NCI-H146 (cell line): ENCODE measurements at places on chromosomes 5 and 9.
A peak's percentile ranks its signal among the peaks of the same experiment; 100 is the strongest.

DNA sequence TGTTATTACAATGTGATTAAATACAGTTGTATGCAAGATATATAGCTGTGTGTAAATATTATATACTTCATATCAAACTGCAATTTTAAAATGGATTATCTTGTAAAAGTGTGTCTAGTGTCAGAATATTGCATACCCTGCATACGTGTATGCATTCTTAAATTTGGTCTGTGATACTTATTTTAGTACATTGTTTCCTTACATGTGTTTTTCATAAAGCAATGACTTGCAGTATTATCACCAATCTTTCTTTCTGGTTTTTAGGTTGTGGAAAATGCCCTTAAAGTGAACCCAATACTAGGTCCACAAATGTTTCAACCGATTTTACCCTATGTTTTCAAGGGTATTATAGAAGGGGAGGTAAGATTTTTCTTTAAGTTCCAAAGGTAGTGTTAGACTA is 28.5 kb upstream of the LRRC70 start:
- DNase-seq: no peak

GRCh38 chr9:97848215-97848479 is 4.9 kb upstream of the FOXE1 start:
- DNase-seq: no peak

DNA sequence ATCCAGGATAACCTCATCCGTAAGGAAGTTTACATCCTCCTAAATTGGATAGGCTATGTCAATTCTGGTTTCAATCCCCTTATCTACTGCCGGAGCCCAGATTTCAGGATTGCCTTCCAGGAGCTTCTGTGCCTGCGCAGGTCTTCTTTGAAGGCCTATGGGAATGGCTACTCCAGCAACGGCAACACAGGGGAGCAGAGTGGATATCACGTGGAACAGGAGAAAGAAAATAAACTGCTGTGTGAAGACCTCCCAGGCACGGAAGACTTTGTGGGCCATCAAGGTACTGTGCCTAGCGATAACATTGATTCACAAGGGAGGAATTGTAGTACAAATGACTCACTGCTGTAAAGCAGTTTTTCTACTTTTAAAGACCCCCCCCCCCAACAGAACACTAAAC is 1.3 kb downstream of the ADRB2 start:
- DNase-seq: no peak

- DNase-seq: no peak
Measured at GRCh38 chr5:128262911-128263310, 179.3 kb downstream of the SLC12A2 start.

GRCh38 chr9:83041771-83042170 is 21.2 kb downstream of the RASEF start:
- DNase-seq: no peak

DNA sequence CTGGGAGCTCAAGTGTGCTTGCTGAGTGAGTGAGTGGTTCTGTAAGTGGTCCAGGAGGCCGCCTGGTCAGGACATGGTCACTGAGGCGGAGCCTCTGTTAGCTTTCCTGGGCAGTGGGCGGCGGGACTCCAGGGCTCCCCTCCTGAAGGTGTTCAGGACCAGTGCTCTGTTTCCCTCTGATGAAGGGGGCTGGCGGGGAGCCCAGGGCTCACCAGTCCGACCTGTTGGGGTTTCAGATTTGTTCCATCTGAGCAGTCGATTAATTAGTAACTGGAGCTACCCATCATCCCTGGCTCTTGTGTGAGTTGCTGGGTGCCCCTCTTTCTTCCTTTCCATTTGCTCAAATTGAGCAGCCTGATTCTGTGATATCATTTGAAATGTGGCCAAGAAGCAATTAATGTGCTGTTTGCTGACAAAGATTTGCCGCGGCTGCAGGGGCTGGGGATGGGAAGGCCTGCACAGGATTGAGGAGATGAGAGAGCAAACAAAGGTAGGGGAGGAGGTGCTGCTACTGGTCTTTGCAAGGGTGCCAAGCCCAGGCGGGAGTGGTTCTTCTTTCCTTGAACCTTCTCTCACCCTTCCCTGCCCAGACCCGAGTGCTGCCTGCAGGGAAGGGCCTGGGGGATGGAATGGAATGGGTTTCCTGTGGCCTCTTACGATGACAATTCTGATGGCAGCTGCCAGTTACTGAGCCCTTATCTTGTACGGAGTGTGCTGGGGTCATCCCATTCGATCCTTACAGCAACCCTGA is 92.8 kb upstream of the PITX1 start:
- DNase-seq: peak; percentile 51

GRCh38 chr5:148107608-148108007 is 43.8 kb downstream of the SPINK5 start:
- DNase-seq: no peak

- peak; percentile 80 for DNase-seq
Measured at GRCh38 chr9:37037503-37038301, 3.6 kb upstream of the PAX5 start.

DNA sequence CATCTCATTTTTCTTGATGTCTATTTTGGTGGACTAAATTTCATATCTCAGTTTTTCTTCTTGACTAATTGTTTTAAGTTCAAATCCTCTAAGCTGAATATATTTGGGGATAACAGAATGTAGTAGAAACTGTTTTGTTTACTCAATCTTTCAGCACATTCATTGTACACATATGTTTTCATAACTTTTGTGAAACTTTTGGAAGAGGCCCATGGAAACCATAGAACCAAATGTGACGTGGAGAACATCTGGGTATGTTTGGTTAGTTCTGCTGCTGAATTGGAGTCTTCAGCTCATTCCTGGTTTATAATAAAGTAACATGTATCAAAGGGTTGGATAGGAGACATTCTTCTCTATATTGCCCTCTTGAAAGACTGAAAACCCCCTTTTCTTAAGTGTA is 88.4 kb downstream of the CCDC171 start:
- no peak for DNase-seq

GRCh38 chr5:42021923-42022322 is 96.8 kb downstream of the FBXO4 start:
- DNase-seq: no peak

GRCh38 chr9:8868632-8869031 is 1069.1 kb upstream of the DMAC1 start:
- DNase-seq: no peak

DNA sequence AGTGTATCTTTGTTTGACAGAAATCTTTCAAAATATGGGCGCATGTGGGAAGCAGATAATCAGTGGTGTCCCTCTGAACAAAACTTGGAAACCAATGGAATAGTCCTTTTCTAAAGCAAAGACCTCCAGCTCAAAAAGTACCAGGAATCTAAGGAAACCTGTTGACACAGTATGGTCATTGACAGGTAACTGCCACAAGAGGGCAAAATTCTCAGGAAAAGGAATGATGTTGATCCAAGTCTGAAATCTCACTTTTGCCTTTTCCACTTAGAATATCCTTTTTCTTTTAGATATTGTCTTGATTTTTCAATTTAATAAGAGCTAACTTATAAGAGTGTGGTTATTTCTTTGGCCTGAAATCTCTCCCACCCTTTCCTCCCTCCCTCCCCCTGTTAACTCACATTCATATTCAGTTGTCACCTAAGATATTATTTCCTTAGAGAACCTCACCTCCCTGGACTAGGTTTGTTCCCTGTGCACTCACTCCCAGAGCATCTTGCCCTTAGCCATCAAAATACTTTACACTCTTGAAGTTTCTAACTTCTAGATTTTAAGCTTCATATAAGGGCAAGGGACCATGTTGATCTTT is 59.0 kb upstream of the BARX1 start:
- DNase-seq: peak; percentile 19

GRCh38 chr9:18379073-18379811 is 94.7 kb upstream of the ADAMTSL1 start:
- no peak for DNase-seq

DNA sequence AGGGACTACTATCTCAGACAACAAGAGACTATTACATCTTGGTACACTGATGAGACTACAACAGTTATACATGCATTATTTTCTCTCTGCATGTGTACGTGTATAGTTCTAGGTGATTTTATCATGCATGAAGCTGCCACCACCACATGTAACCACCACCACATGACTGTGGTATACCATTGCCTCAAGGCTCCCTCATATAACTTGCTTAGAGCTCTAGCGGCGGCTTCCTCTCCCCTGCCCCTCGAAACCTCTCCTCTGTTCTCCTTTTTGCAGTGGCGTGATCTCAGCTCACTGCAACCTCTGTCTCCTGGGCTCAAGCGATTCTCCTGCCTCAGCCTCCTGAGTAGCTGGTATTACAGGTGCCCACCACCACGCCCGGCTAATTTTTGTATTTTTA is 162.3 kb downstream of the AOPEP start:
- no peak for DNase-seq

DNA sequence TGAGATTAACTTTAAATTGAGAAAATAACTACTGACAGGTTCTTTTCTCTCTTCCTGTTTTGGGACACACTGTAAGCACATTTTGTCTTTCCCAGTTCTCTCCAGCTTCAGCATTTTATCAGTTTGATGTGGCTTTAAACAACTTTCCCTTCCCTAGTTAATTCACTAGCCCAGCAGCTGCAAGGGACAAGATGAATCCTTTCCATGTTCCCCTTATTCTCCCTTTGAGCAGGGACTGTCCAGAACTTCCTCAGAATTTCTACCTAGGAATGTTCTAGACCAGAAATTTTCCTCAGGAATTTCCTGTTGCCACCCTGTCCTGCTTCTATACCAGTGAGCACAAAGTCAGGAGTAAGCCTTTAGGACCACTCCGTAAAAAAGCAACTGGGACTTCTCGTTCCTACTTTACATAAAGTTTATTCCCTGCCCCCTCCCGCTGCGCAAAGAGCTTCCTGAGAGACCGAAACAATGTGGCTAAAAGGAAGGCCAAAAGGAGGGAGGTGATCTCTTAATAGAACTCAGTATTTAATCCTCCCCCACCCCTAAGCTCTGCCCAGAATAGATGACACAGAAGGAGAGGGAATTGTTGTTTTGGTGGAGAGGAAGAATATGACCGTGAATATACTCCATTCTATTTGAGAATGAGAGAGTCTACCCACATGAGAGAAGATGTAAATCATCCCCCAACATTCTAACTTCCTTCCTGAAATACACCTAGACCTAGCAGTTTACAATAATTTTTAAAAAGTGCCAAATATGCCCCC is 61.9 kb downstream of the GLIS3 start:
- DNase-seq: no peak

GRCh38 chr5:180370861-180371641 is 17.9 kb upstream of the GFPT2 start:
- no peak for DNase-seq

- DNase-seq: peak; percentile 74
Measured at GRCh38 chr5:55657443-55657842, 54.7 kb downstream of the SLC38A9 start.
